Progenitor cell of endocrine pancreas (in vitro differentiated cells): ENCODE measurements at places on chromosomes 3 and 15.

DNA sequence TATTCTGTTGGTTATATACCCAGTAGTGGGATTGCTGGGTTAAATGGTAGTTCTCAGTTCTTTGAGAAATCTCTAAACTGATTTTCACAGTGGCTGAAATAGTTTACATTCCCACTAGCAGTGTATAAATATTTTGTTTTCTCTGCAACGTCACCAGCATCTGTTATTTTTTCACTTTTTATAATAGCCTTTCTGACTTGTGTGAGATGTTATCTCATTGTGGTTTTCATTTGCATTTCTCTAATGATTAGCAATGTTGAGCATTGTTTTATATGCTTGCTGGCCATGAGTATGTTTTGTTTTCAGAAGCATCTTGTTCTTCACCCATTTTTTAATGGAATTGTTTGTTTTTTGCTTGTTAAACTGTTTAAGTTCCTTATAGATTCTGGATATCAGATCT is 612.7 kb upstream of the SGO1 start:
- no peak overlapping the region for H3K4me3 ChIP-seq
- no peak for DNase-seq
- peaks cover 6% of the 10 kb centered on the region for H3K4me1 ChIP-seq
- no peaks in the 10 kb centered on the region for H3K27me3 ChIP-seq
- no peak overlapping the region for H3K27ac ChIP-seq

DNA sequence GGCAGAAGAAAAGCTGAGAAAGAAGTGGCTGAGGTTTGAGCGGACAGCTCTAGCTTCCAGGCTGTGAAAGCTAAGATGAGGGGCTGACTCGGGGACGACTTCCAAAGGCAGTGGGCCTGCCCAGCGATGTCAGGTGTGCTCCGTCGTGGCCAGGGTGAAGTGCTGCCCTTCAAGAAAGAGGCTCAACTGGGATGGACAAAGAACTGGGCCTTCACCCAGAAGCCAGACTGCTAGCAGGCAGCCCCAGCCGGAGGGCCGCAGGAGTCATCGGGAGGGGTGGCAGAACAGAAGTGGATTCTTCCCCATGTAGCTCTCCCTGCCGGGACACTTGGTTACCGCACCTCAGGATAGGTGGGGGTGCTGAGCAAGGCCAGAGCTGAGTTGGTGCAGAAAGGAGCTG is 13.1 kb upstream of the SEC13 start:
- no peak overlapping the region for H3K4me3 ChIP-seq
- H3K36me3 ChIP-seq = no peaks in the 10 kb centered on the region
- peaks cover 8% of the 10 kb centered on the region for H3K4me1 ChIP-seq
- no peak for DNase-seq
- no peak overlapping the region for H3K27ac ChIP-seq

GRCh38 chr15:42037656-42038055 is 16.8 kb upstream of the PLA2G4E start:
- no peak for DNase-seq
- H3K27me3 ChIP-seq = no peaks in the 10 kb centered on the region
- no peak overlapping the region for H3K4me3 ChIP-seq
- H3K4me1 ChIP-seq = no peaks in the 10 kb centered on the region
- no peaks in the 10 kb centered on the region for H3K36me3 ChIP-seq

- no peak for DNase-seq
- H3K4me3 ChIP-seq = no peak overlapping the region
- no peaks in the 10 kb centered on the region for H3K27me3 ChIP-seq
- no peak overlapping the region for H3K27ac ChIP-seq
- H3K4me1 ChIP-seq = peaks cover 9% of the 10 kb centered on the region
These were observed 142.8 kb downstream of the CNTN6 start for GRCh38 chr3:1235526-1236120.

- H3K4me1 ChIP-seq = peaks cover 4% of the 10 kb centered on the region
- no peak overlapping the region for H3K4me3 ChIP-seq
- DNase-seq = no peak
- H3K27me3 ChIP-seq = peaks cover 5% of the 10 kb centered on the region
- no peaks in the 10 kb centered on the region for H3K36me3 ChIP-seq
- no peak overlapping the region for H3K27ac ChIP-seq
These were observed 34.8 kb downstream of the LINGO1 start for GRCh38 chr15:77597804-77598453.

DNA sequence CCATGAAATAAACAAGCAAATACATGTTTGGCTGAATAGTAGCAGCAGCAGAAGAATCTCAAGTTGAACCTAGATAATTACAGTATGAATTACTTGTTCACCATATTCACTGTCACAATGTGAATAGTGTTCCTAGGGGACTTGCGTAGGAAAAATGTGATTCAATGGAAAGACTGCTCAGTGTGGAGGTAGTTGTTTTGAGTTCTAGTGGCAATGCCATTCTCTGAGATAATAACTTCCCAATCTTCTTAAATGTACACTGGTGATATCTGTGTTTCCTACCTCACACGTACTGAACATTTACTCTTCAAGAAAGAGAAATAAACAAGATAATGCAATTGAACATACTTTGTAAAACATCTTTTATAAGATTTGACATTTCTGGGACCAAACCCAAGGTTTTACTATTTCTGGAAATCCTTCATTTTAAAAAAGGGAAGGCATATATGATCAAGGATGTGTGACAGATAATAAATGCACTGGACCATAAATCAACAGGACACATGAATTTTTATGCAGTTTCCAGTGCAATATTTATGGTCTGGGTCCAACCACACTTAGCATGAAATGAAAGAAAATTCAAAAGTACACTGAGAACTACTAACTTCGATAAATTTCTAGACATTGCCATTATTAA is 598.3 kb upstream of the ZNF385D start:
- H3K4me1 ChIP-seq = no peaks in the 10 kb centered on the region
- H3K36me3 ChIP-seq = no peaks in the 10 kb centered on the region
- H3K27ac ChIP-seq = no peak overlapping the region
- peaks cover 10% of the 10 kb centered on the region for H3K27me3 ChIP-seq
- DNase-seq = no peak

- peaks cover 24% of the 10 kb centered on the region for H3K4me1 ChIP-seq
- no peak overlapping the region for H3K27ac ChIP-seq
- H3K4me3 ChIP-seq = no peak overlapping the region
- no peaks in the 10 kb centered on the region for H3K36me3 ChIP-seq
- no peak for DNase-seq
- H3K27me3 ChIP-seq = no peaks in the 10 kb centered on the region
These were observed 623.5 kb upstream of the TBL1XR1 start for GRCh38 chr3:177820683-177821316.

DNA sequence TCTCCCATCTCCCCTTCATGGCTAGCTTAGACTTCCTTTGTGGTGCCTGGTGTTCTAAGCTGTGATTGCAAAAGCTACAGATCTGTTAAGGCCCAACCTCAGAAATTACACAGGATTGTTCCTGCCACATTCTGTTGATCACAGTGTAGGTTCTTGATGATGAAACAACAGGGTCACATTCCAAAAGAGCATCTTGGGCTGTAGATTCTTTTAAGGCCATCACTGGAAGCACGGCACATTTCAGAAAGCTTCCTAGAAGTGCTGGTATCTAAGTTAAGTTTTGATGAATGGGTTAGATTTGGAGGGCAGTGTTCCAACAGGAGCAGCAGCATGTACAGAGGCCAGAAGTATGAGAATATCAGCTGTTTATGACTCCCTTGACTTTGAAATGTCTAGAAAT is 107.5 kb upstream of the SKOR1 start:
- H3K4me1 ChIP-seq = peaks cover 27% of the 10 kb centered on the region
- H3K36me3 ChIP-seq = peaks cover 1% of the 10 kb centered on the region
- no peak overlapping the region for H3K4me3 ChIP-seq
- DNase-seq = no peak
- no peak overlapping the region for H3K27ac ChIP-seq

GRCh38 chr3:95459706-95460105 is 1354.7 kb upstream of the EPHA6 start:
- no peaks in the 10 kb centered on the region for H3K27me3 ChIP-seq
- no peak overlapping the region for H3K4me3 ChIP-seq
- DNase-seq = no peak
- no peak overlapping the region for H3K27ac ChIP-seq
- peaks cover 11% of the 10 kb centered on the region for H3K4me1 ChIP-seq
- no peaks in the 10 kb centered on the region for H3K36me3 ChIP-seq

DNA sequence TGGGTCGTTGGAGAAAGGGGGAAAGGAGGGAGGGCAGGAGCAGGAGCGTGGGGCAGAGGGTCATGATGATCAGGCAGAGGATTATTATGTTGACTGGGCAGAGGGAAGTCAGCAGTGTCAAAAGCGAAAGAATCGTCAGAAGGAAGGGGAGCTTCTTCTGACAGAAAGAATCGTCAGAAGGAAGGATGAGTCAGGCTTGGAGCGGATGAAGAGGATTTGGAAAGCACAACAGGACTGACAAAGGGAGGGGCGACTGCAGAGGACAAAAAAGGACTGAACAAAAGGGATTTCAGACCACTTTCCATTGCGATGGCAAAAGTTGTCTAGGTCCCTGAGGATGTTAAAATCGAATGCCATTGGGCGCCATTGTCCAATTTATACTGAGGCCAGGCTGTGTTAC is 1053.5 kb downstream of the SI start:
- no peaks in the 10 kb centered on the region for H3K36me3 ChIP-seq
- DNase-seq = no peak
- no peak overlapping the region for H3K4me3 ChIP-seq
- H3K4me1 ChIP-seq = no peaks in the 10 kb centered on the region
- H3K27ac ChIP-seq = no peak overlapping the region
- no peaks in the 10 kb centered on the region for H3K27me3 ChIP-seq

DNA sequence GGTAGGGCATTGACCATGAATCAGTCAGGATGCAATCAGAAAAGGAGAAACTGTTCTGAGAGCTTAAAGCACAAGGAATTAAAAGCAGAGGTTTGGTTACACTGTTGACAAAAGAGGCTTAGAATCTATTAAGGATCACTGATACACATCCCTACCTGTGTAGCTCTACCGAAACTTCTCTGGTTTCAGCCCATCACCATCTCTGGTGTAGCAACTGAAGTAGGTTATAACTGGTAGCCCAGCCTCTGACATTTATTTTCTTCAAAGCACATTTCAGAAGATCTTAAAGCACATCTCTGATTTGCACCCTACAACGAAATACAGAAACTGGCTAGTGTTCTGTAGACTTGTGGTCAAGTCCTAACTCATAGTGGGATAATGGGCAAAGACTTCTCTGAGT is 283.7 kb downstream of the GBE1 start:
- no peaks in the 10 kb centered on the region for H3K36me3 ChIP-seq
- no peak overlapping the region for H3K27ac ChIP-seq
- no peaks in the 10 kb centered on the region for H3K27me3 ChIP-seq
- no peaks in the 10 kb centered on the region for H3K4me1 ChIP-seq
- no peak for DNase-seq

DNA sequence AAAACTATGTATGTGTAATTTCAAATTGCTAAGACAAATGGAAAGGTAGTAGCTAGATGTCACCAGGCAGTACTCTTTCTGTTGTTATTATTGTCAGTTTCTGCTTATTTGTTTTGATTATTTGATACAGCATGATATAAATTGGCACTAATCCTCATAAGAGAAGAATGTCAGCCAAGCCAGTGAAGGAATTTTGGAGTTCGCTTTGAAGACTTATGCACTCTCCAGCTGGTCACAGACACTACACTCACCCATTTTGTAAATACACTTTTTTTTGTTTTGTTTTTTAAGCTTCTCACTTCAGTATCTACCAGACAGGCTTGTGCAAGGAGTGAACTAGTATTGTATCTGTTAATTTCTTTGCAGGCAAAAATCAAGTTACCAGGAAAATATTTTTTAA is 180.2 kb upstream of the TTC14 start:
- no peaks in the 10 kb centered on the region for H3K36me3 ChIP-seq
- H3K4me3 ChIP-seq = no peak overlapping the region
- no peak overlapping the region for H3K27ac ChIP-seq
- peaks cover under 1% of the 10 kb centered on the region for H3K4me1 ChIP-seq
- no peak for DNase-seq

- no peak overlapping the region for H3K4me3 ChIP-seq
- peaks cover 22% of the 10 kb centered on the region for H3K27me3 ChIP-seq
- peaks cover 14% of the 10 kb centered on the region for H3K4me1 ChIP-seq
- H3K36me3 ChIP-seq = no peaks in the 10 kb centered on the region
- no peak overlapping the region for H3K27ac ChIP-seq
These were observed 97.3 kb downstream of the EPHB1 start for GRCh38 chr3:134892326-134892725.

GRCh38 chr3:121574449-121574848 is 6.7 kb downstream of the ARGFX start:
- peak overlapping the region; percentile 78 for H3K27ac ChIP-seq
- no peaks in the 10 kb centered on the region for H3K36me3 ChIP-seq
- no peak overlapping the region for H3K4me3 ChIP-seq

DNA sequence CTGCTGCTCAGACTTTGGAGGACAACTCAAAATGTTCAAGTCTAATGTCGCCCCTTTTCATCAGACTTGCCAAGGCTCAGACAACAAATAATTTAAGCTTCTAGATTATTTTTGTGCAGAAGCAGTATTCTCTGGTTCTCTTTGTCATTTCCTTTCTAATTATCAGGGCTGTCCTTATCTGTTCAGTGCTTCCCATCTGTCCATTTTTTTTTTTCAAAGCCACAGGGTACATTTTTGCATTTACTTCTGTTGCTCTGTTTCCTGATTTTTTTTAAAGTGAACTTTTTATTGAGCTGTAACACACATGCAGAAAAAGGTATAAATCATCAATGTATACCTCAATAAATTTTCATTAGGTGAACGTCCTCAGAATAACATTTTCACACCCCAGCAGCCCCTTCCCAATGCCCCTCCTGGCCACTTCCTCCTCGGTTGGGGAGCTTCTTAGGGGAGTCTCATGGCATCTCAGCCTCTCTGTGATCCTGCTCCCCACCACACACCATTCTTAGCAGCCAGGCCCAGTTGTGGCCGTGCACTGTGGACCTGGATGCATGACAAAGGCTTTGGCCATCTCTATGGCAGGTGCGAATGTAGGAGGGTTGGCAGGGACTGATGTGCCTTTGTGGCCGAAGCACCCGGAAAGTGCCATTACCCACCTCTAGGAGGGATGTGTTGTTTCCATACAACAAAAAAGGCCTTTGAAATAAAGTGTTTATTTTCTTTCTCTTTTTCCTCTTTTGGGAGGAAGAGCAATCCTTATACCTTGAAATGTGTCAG is 303.5 kb upstream of the LRRFIP2 start:
- no peaks in the 10 kb centered on the region for H3K4me1 ChIP-seq
- no peaks in the 10 kb centered on the region for H3K36me3 ChIP-seq
- no peak for DNase-seq
- H3K27me3 ChIP-seq = peaks cover 8% of the 10 kb centered on the region
- H3K4me3 ChIP-seq = no peak overlapping the region
- no peak overlapping the region for H3K27ac ChIP-seq

- no peaks in the 10 kb centered on the region for H3K36me3 ChIP-seq
- no peaks in the 10 kb centered on the region for H3K27me3 ChIP-seq
- peaks cover 11% of the 10 kb centered on the region for H3K4me1 ChIP-seq
- no peak overlapping the region for H3K27ac ChIP-seq
These were observed 22.5 kb upstream of the KCNMB2 start for GRCh38 chr3:178513546-178514380.

DNA sequence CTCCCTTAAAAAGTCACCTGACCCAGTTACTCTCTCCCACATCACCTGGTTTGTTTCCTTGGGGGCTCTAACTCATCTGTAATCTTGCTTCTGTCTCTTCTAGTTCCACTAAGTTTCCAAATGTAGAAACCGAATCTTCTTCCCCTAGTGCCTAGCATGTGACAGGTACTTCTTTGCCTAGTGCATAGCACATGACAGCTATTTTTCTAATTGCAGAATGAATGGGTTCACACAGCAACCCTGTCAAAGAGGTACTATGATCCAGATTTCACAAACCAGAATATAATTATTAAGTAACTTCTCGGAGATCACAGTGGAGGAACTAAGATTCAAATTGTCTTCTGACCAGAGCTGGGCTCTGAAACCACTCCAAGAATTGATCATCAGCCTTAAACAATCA is 7.4 kb downstream of the DPH3 start:
- H3K36me3 ChIP-seq = no peaks in the 10 kb centered on the region
- DNase-seq = no peak
- H3K27ac ChIP-seq = no peak overlapping the region
- H3K4me1 ChIP-seq = peaks cover under 1% of the 10 kb centered on the region
- H3K4me3 ChIP-seq = no peak overlapping the region
